ENCODE measurements at places on chromosomes 6 and 20. TPM values are rescaled to one million over a fixed set of nuclear protein-coding genes. Genes with fewer than 3 reads are reported as not detected.
A peak's percentile ranks its signal among the peaks of the same experiment; 100 is the strongest.

The GPR63 gene
- 3.5 TPM for total RNA-seq

The APCDD1L gene
- not detected for total RNA-seq

The MLN gene
- total RNA-seq, result not detected

The NPBWR2 gene
- total RNA-seq, result not detected

The B3GALT4 gene
- total RNA-seq, result 25.2 TPM

DNA sequence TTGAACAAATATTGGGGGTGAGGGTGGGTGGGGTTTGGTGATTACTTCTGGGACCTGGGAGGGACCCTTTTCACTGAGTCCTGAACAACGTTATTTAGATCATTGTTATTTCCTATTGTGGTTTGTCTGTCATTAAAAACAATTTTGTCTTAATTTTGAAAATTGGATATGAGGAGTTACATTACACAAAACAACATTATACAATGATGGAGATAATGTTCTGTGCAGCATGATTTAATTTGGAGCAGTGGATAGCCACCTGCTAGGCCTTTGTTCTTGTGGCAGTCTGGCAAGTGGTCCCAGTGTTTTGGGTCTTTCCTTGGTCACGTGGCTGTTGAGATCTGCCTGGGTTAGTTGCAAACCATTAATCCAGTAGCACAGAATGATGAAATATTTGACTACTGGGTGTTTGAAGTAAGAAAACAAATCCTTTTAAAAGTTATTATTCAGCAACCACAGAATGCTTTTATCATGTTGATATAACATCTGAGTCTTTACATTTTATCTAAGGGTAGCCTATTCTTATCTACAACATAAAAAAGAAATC is 172.8 kb downstream of the CDKAL1 start:
- no peak for DNase-seq

- DNase-seq, result no peak
These were observed 134.9 kb upstream of the THBS2 start for GRCh38 chr6:169388395-169389166.

- no peak for DNase-seq
These were observed 775.1 kb upstream of the NRSN1 start for GRCh38 chr6:23350752-23351453.

DNA sequence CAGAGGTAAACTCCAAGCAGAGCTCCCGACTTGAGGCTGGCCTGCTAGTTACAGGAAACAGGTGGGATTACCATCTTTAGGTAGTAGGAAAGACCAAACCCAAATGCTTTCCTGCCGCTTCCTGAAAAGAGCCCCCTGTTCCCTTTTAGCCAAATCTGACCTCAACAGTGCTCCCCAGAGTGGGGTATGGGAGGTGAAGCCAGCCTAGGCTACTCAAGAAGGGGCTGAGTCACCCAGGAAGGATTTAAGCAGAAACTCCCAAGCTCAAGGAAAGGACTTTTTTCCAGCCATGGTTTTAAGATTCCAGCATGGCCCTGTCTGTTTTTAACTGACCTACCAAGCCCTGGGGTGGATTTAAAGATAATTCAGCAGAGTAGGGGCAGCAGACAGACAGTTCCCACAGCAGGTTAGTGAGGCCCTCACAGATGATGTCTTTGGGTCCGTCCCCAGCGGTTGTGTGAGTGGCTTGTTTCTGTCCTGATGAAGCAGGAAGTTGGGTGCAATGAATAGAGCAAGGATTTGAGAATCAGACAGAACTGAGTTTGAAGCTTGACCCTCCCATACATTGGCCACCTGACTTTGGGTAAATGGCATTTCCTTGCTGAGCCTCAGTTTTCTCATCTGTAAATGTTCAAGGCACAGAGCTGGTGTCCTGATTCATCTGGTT is 76.9 kb upstream of the MAFB start:
- no peak for DNase-seq

DNA sequence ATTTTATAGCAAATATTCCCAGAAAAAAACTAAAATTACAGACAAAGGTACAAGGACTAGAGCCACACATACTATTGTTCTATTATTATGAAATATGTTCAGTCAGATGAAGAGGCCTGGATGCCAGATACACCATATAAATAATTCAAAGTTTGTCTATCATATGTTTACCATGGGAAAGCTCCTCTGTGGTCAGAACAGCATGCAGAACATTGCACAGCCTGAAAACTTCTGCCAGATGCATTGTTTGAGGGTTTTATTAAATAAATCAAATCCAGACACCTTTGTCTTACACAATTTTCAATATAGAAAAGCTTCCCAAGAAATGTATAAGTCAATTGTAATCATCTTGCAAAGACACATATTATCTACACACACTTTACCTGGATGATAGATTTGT is 35.0 kb upstream of the COL21A1 start:
- DNase-seq, result no peak

DNA sequence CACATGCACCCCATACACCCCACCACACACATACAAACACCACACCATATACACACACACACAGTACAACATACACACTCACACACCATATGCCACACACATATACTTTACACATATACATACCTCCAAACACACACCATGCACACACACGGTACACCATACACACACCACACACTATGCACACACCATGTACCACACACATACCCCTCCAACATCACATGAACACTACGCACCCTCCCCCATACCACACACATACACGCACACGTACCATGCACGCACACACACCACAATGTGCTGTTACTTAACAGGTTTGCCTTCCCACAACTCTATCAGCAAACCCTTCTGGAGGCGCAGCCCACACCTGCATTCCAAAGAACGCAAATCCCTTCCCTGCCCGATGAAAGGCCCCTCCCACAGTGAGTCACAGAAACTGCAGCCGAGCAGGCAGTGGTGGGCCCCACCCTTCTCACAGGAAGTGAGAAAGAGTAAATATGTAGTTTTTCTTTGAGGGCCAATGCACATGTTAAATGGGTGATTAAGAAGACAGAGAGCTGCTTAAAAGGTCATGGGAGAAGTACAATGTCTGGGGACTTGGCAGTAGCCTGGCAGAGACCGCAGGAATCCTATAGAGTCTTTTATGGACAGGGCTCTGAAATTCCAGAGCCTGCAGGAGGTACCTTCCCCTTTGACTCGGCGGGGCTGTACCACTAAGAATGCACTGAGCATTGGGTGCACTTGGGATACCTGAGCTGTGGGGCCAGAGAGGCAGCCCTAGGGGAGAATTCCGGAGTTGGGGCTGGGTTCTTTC is 34.1 kb upstream of the EZR start:
- peak; percentile 90 for DNase-seq

- no peak for DNase-seq
These were observed 301 bp downstream of the PPP1R3D start for GRCh38 chr20:59939879-59940128.

GRCh38 chr6:86715676-86716075 is 221.7 kb upstream of the HTR1E start:
- DNase-seq, result no peak

DNA sequence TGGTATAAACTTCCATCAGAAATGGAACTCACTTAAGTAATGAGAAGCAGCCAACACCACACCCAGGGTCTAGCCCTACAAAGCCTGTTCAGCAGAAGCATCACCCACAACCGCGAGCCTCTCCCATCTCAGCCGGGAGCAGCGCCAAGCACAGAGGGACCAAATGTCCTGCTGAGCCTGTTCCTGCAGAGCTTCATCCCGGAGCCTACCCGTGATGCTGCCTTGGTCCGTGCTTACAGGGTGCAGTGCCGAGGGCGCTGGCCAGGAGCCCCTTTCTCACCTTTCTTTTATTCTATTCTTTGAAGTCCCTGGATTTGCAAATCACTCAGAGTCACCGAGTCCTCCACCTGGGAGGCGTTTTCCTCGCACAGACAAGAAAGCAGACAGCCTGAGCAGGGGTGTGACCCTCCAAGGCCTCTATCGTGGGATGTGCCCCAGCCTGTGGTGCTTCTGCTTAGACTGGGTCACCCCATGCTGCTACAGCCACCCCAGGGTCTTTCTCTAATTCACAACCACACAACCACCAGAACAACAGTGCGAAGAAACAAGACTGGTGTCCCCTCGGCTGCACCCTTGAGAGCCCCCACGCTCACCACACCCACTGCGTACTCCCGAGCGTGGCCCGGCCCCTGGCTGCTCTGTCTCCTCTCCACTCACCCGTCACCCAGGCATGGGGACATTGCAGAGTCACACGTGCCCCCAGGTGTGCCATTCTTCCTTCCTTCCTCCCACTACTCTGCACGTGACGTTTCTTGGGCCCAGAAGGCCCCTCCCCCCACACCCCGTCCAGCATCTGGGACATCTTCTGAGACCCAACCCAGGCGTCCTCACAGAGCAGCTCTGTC is 92.2 kb upstream of the MPC1 start:
- no peak for DNase-seq
